ENCODE measurements at places on chromosomes 4 and X.

DNA sequence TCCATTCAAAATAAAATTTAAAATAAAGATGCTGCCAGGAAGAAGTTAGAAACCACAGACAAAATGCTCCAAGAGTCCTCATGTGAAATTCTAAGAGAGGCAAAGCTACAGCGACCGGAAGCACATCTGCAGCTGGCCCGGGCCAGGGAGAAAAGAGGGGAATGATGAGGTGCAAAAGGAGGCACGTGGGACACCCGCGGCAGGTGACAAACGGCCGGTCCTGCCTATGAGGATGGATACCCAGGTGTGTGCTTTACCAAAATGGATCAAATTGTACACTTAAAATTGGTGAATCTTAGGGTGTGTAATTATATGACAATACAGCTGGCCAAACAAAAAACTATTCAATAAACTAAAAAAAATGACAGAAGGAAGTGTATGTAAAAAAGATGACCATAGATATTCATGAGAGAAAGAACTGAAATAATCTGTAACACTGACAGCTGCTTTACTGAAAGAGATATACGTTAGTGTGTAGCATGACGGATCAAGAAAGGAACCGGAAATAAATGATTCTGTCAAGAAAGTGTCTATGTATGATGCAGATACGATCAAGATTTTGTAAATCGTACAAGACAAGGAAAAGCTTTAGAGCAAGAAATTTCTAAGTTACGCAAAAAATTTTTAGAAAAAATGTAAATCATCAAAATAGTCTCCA is 29.5 kb downstream of the PPP2R3B start:
- DNase-seq, result no peak

GRCh38 chrX:102126863-102127262 is 1.4 kb downstream of the TCEAL2 start:
- DNase-seq, result no peak

GRCh38 chr4:15395311-15395710 is 32.5 kb upstream of the C1QTNF7 start:
- DNase-seq, result no peak

DNA sequence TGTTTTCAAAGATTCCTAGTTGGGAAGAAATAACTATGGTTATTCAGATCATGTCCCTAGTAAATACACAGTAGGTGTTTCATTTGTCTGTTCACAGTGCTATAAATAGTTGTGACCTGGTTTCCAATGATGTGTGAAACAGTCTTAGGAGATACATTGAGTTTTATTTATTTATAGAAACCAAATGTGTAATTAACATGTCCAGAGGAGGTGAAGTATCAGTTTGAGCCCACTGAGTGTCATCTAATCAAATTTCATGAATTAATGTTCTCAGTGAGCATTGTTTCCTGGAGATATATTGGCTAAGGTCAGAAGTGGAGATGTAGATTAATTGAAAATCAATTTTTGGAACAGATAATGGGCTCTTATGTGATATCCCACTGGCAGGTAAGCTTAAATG is 996.3 kb downstream of the FSTL5 start:
- no peak for DNase-seq

GRCh38 chrX:114390251-114390796 is 193.6 kb upstream of the HTR2C start:
- no peak for DNase-seq

DNA sequence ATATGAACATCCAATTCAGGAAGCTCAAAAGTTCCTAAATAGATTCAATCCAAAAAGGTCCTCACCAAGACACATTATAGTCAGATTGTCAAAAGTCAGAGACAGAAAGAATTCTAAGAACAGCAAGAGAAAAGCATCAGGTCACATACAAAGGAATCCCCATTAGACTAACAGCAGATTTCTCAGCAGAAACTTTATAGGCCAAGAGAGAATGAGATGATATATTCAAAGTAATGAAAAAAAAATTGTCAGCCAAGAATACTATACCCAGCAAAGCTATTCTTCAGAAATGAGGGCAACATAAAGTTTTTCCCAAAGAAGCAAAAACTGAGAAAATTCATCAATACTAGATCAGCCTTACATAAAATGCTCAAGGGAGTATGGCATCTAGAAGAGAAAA is 106.6 kb upstream of the SH3RF1 start:
- DNase-seq, result no peak

GRCh38 chrX:115192244-115192700 is 3.1 kb downstream of the RBMXL3 start:
- no peak for DNase-seq

DNA sequence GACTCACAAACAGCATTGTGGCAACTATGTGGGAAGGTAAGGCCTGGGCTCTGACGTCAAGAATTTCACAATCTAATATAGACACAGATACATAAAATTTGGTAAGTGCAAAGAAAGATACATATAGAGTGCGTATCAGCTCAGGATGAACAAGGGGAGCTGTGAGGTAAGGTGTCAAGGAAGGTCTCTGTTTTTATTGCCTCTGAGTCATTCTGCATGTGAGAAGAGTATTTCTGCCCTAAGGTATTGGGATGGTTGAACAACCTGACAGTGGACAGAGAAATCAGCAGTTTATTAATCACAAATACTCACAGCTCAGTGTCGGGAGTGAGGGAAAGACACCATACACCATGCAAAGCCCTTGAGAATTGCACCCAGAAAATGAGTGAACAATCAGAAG is 89.8 kb downstream of the COMMD8 start:
- DNase-seq, result no peak

DNA sequence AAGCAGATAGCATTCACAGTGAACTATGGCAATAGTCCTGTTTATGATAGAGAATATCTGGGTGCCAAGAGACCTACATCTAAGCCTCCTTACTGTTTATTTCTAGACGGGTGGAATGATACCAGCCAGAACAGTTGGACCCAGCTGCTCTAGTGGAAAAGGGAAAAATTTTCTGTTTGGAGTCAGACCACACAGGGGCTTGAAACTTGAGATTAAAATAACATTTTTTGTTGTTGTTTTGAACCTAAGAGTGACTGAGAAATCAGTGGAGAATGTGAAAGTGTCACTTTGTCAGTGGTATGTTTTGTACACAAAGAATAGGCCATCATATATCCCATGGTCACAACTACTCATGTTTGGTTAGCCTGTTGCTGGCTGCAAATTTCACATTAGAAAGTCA is 105.7 kb downstream of the AGTR2 start:
- DNase-seq, result no peak

- DNase-seq, result no peak
Observed at GRCh38 chrX:87664381-87664780, 146.8 kb downstream of the KLHL4 start.

GRCh38 chr4:70994069-70994366 is 569 bp downstream of the DCK start:
- no peak for DNase-seq

GRCh38 chr4:137694138-137694537 is 161.8 kb upstream of the PCDH18 start:
- DNase-seq, result no peak

DNA sequence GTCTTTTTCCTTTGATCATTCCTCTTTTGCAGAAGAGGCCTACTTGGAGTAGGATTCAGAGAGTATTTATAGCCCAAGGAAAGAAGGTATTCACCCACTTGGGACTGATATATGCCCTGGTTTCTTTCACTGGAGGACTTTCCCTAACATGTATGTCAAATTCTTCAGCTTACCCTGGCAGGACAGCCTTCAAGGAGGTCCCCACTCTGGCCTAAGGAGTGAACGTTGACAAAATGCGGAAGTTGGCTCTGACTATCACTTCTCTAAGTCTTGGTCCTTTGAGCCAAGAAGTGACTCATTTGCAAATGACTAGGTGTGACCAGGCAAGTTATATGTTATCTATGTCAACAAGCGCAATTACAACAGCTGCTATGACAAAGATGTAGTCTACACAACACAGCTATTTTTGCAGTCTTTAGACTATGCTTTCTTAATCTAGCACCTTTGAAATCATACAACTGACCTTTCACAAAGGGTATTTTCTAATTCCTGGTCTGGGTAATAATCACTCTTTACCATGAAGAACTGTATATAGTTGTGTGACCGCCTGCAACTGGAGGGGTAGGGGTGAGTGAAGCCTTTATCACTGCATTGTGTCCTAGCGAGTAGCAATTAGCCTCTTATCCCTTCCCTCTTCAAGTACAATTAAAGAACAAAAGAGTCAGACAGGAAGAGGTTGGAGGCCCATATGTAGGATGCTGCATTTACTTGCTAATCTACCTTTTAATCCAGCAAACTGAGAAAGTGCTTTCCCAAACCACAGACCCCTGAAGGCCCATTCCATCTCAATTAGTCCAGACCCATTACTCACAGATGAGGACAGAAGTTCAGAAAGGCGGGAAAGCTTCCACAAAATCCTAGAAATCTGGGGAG is 50.1 kb downstream of the RASGEF1B start:
- peak; percentile 83 for DNase-seq

- DNase-seq, result no peak
Observed at GRCh38 chrX:30935985-30936384, 46.9 kb upstream of the TAB3 start.

- no peak for DNase-seq
Observed at GRCh38 chrX:9855561-9856283, 69.5 kb downstream of the SHROOM2 start.

GRCh38 chr4:139015948-139016471 is 429 bp downstream of the NOCT start:
- DNase-seq, result no peak

DNA sequence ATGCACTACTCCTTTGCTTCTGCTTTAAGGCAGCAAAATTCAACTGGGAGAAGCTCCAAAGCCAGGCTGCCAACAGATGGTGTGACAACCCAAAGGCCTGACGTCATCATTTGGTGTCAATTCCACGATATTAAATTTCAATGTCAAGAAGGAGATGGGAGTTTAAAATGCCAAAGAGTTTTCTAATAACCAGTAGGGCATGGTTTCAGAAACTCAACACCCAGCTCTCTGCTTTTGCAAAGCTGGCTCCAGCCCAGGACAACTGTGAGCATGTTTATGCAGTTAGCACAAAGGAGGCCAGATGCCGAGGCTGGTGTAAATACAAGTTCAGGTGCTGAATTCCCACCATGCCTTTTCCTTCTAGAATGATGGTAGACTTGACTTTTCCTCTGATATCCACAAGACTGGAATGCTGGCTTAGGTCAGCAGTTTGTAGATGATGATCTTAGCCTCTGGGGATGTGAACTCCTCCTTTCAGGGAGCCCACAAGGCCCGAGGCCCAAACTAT is 67.3 kb downstream of the AFAP1 start:
- DNase-seq, result no peak

- no peak for DNase-seq
Observed at GRCh38 chr4:88457307-88458103, 586 bp downstream of the HERC5 start.

GRCh38 chr4:55851885-55852284 is 1.6 kb upstream of the EXOC1 start:
- no peak for DNase-seq

- DNase-seq, result no peak
Observed at GRCh38 chr4:154067786-154068185, 278.9 kb upstream of the SFRP2 start.

DNA sequence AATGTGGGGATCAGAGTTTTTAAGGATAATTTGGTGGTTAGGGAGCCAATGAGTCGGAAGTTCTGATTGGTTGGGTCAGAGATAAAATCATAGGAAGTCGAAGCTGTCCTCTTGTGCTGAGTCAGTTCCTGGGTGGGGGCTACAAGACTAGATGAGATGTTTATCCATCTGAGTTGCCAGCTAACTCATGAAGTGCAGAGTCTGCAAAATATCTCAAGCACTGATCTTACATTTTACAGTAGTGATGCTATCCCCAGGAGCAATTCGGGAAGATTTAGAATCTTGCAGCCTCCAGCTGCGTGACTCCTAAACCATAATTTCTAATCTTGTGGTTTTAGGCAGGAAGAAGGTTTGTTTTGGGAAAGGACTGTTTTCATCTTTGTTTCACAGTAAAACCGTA is 565.8 kb upstream of the SPANXN1 start:
- DNase-seq, result no peak

DNA sequence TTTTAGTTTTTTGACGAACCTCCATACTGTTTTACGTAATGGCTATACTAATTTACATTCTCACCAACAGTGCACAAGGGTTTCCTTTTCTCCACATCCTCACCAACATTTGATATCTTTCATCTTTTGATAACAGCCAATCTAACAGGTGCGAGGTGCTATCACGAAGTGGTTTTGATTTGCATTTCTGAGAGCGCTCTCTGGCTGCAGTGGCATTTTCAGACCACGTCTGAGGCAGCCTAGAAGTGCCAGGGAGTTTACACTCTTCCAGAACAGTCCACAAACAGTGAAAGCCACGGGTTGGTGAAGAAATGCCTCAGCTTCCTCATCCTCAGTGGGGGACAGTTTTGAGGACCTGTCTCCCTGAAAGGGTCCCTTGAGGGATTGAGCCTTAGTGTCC is 471.0 kb downstream of the BCOR start:
- no peak for DNase-seq

- no peak for DNase-seq
Observed at GRCh38 chr4:17339376-17339775, 172.5 kb downstream of the QDPR start.

DNA sequence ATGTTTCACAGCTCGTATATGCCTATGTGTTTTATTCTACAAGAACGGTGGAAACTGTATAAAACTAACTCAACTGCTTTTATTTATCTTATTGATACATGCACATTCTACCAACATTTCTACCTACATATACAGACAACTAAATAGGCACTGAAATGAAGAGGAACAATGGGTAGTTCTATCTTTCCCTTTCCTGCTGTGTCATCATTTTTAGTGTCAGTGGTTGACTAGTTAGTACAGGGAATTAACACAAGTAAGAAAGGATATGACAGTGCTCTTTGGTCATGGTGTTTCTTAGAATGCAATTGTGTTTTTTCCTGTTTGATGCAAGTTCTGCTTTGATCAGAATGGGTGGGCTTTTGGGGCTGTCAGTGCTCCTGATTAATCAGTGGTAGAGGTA is 293.8 kb upstream of the CTSO start:
- DNase-seq, result no peak

DNA sequence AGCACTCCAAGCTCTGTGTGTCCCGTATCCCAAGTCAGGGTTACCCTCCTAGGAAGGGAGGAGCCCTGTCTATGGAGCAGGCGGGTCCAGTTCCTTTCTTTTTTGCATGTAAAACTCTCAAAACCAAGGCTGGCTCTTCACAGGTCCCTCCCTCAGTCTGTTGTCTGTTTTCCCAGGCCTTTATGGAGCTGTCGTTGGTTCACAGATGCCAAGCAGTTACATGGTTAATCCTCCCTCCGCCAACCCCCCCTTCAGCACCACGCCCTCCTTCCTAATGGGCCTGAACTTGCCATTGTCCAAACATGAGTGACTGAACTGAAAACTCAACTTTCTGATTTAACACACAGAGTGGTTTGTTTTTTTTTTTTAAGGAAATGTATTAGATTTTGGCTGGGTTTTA is 148.3 kb downstream of the STOX2 start:
- no peak for DNase-seq

GRCh38 chrX:155313766-155314165 is 20.6 kb downstream of the CLIC2 start:
- no peak for DNase-seq

- DNase-seq, result no peak
Observed at GRCh38 chrX:45196701-45197100, 4.0 kb downstream of the DIPK2B start.

DNA sequence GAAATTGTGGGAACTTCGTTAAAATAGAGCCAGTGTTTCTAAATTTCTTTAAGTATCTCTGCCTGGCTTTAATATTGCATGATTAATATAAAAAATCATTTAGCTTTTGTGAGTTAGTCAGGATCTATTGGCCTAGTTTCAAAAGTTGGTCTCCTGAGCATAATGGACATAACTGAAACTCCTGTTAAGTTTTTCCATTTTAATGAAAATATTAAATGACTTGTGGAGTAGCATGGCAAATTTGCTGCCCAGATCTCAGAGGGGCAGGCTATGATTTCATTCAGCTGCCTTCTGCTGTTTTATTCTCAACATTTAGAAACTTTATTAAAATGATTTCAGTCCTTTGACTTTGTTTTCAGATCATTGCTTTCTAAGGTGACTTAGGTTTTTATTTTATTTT is 962.9 kb upstream of the GRID2 start:
- no peak for DNase-seq
